ENCODE measurements at places on chromosomes 2 and 18.

- DNase-seq = no peak
Observed at GRCh38 chr2:206230060-206230762, 44.3 kb upstream of the ZDBF2 start.

- no peak for DNase-seq
Observed at GRCh38 chr2:209431701-209432100, 7.9 kb downstream of the MAP2 start.

DNA sequence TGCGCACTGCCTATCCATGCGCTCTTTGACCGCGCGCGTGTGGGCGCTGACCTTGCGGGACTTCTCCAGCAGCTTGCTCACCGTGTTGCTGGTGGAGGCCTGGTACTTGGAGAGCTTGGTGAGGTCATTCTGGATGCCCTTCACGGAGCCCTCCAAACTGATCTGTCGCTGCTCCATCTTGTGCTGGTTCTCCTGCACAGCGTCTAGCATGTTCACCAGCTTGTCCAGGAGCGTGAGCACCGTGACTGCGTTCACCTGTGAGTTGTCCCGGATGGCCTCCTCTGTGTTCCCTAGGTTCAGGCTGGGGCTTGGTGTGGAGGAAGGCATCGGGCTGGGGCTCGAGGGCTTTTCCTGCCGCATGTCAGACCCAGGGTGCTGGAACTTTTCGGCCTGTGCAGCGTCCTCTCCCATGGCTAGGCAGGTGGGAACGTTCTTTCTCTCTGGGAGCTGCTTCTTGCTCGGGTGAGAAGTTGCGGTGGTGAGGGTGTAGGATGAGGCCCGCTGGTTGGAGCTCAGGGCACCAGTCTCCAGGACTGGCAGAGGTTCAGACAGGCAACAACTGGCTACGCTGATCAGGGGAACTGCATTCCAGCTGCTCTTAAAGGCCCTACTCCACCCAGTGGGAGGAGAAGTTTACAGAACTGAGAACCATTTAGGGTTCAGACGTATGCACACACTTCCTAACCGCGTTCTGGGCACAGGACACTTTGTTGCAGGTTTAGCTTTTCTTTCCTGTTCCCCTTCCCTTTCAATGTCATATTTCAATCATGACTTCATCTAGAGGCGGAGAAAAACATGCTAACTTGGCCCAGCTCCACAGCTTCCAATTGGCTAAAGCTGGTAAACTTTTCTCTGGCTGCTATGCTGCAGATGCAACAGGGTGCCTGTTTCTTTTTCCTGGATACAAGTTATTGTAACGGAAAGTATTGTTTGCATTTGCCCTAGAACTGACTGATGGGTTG lies at the start of gene CAVIN2:
Gene CAVIN2 (minus strand): TSS at position 574 of the 962 bp plus-strand sequence. CDS start 163 bp downstream, at position 411.
- no peak for DNase-seq

GRCh38 chr2:151525821-151526373 lies 116.2 kb downstream of the RIF1 start:
- DNase-seq = no peak

- DNase-seq = no peak
Observed at GRCh38 chr2:176096243-176096985, 3.2 kb upstream of the HOXD12 start.

- DNase-seq = no peak
Observed at GRCh38 chr2:26086155-26086637, 52.3 kb downstream of the RAB10 start.

DNA sequence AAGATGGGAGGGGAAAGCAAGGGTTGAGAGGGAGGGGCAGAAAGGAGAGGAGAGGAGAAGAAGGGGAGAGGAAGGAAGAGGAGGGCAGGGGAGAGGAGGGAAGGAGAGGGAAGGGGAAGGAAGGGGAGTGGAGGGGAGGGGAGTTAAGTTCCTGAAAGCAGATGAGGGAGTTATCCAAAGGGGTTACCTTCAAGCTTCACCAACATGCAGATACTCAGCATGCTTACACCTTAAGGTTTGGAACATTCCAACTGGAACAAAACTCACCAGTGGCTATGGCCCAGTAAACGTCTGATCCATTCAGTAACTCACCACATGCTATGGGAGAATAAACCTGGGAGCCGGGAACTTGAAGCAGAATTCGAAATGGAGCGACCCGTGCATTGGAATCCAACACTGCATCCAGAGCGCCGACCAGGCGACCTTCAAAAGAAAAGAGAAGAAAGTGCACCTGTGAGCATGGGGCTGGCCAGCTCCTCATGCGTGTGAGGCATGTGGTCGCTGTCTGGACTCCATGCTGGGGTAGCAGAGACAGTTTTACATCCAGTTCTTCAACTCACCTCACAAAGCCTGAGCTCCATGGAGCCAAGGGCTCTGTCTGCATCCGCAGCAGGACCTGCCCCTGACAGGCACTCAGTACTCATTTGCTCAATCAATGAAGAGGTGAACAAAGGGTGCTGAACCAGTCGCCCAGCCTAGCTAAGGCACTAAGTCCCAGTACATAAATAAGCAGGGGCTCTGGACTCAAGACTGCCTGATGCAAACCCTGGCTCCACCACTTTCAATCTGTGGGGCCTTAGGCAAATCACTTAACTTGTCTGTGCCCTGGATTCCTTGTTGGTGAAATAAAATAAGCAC lies 61.0 kb downstream of the TBC1D8 start:
- DNase-seq = no peak

- DNase-seq = no peak
Observed at GRCh38 chr18:74935434-74935833, 273.5 kb downstream of the PTGR3 start.

DNA sequence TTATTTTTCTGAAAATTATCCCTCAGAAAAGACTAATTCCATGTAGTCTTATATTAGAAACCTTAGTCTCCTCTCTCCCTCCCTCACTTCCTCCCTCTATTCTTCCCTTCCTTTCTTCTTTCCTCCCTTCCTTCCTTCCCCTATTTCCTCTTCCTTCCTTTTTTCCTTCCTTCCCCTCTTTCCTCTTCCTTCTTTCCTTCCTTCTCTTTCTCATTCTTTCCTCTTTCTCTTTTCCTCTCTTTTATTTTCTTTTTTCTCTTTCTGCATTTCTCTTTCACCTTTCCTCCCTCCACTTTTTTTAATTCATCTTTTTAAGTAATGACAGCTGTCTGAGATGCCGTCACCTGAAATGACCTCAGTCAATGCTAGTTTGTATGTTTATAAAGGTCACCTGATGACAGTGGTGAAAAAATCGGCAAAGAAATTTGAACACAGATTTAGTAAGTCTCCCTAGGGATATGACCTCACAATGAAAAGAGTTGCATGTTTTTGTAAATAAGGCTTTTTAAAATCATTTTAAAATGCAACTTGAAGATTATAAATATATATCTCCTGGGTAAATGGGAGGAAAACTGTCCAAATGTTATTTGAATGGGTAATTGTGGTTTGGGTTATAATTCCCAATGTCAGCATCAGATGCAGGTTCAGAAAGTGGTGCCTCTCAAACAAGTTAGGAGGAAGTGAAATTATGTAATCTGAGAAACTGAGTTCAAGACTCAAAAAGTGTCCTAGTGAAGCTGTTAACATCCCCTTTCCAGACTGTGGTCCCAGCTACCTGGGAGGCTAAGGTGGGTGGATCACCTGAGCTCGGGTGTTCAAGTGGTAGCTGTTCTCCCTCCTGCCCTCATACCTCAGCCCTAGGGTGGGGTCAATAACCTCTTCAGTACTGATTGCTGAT lies 90.3 kb upstream of the ST3GAL5 start:
- DNase-seq = no peak

DNA sequence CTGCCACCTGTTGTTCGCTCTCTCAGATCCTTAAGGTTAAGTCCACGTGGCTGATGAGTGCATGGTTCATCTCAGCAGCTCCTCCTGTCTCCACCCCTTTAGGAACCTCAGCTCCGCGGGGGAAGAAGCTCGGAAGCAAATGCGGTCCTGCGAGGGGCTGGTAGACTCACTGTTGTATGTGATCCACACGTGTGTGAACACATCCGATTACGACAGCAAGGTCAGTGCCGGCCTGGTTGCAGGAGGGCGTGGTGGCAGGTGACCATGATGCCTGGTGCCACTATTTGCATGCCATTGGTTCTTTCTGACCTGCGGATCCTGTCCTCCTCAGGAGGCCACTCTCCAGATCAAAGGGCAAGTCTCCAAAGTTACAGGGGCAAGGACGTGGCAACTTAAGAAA lies 133.9 kb upstream of the DAPL1 start:
- DNase-seq = no peak

- DNase-seq = no peak
Observed at GRCh38 chr18:60096428-60096827, 196.6 kb downstream of the PMAIP1 start.

- DNase-seq = no peak
Observed at GRCh38 chr2:231379266-231380215, 16.0 kb upstream of the B3GNT7 start.

GRCh38 chr2:33494155-33494779 lies 17.8 kb downstream of the RASGRP3 start:
- no peak for DNase-seq

- DNase-seq = no peak
Observed at GRCh38 chr2:43238176-43238575, 11.8 kb upstream of the ZFP36L2 start.

DNA sequence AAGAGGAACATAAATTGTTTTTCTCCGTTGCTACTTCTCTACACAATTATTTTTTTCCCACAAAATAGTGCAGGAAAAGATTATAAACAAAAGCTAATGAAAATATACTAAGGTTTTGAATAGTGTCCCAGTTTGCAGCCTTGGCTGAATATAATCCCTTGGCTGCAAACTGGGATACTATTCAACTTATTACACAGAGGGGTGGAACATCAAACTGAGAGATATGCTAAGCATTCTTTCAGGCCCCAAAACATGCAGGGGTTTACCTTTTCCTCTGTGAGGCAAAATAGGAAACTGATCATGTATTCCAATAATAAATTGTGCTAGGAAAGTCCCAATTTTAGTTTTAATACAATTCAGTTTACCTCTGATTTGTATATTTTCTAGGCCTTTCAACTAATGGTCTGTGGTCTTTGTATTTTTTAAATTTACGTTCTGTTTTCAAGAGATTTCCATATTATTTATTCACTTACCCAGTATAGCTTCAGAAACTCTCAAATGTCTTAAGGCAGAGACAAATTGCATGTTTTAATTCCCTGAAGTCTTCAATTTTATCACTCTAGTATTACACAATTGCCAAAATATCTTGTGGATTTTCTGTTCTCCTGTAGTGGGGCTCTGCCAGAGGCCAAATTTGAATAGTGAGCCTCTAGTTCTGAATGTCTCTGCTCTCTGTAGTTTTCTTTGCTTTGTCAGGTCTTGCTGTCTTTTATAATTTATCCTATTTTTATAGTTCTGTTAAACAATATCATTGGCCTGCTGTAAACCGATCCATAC lies 63.9 kb downstream of the PPP1R1C start:
- DNase-seq = no peak

GRCh38 chr2:3000968-3001367 lies 376.6 kb downstream of the EIPR1 start:
- DNase-seq = no peak

GRCh38 chr2:100142393-100142792 lies at the start of gene AFF3:
Gene AFF3 (minus strand): TSS chr2:100142590. CDS start chr2:100104454, 38,136 bp downstream.
- no peak for DNase-seq

- no peak for DNase-seq
Observed at GRCh38 chr2:191127235-191127634, 23.6 kb downstream of the STAT4 start.

- no peak for DNase-seq
Observed at GRCh38 chr18:2392446-2392845, 178.9 kb downstream of the METTL4 start.

- no peak for DNase-seq
Observed at GRCh38 chr2:190854726-190855125, 25.9 kb upstream of the GLS start.

DNA sequence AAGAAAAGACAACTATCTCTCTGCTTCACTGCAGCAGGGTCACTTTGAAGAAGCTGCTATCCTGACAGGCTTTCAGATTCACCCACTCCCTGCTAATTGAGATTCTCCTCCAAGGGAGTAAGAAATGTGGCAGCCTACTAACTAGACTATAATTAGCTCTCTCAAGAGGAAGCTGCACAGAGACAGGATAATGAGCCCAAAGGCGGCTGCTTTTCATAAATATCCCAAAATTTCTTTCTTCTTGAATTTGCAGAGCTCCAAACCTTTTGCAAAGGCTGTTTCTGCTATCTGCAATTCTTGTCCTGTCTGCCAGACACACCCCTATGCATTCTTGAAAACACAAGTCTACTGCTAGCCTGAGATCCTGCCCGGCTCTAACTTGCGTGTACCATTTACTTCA lies 54.0 kb upstream of the RNU4ATAC start:
- DNase-seq = no peak

GRCh38 chr2:28471701-28472236 lies 24.1 kb upstream of the PLB1 start:
- DNase-seq = no peak

DNA sequence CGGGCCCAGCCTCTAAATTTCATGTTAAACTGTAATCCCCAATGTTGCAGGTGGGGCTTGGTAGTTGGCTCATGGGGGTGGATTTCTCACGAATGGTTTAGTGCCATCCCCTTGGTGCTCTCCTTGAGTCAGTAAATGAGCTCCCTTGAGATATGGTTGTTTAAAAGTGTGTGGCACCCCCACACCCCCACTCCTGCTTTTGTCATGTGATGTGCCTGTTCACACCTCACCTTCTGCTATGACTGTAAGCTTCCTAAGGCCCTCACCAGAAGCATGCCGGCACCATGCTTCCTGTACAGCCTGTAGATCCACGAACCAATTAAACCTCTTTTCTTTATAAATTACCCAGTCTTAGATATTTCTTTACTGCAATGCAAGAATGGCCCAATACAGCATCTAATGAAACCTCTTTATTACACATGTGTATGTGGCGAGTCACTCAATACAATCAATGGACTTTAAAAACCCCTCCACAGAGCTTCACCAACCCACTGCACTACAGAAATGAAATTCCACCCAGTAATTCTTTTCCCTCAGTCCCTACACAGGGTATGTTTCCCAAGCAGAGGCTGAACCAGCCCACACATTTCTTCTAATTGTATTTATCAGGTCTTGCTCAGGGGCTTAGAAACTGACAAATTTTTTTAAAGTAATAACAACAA lies 47.3 kb downstream of the WDFY1 start:
- DNase-seq = no peak

DNA sequence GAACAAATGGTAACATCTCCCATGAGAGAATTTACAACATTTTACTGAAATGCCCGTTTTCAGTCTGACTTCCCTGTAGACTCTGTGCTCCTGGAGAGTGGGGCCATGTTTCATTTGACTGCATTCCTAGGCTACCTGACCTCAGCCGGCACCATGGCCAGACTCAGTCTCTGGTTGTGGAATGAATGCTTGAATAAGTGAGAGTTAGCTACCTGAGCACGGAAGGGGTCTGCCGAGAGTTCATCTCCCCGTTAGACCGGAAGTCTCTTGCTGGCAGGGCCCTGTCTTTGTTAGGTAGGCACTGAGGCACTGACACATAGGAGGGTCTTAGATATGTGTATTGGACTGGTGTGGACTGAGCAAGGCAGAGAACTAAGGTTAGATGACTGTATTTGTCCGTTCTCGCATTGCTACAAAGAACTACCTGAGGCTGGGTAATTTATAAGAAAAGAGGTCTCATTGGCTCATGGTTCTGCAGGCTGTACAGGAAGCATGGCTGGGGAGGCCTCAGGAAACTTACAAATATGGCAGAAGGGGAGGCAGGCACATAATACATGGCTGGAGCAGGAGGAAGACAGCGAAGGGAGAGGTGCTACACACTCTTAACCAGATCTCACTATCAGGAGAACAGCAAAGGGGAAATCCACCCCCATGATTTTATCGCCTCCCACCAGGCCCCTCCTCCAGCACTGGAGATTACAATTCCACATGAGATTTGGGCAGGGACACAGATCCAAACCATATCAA lies 271.2 kb downstream of the GLI2 start:
- DNase-seq = no peak
